ENCODE measurements at places on chromosomes 11 and 22.

GRCh38 chr11:46463701-46464421 is 72.3 kb upstream of the CHRM4 start:
- no peak for DNase-seq
- no peaks in the 10 kb centered on the region for H3K4me1 ChIP-seq
- H3K27ac ChIP-seq, result no peak overlapping the region
- peaks cover 5% of the 10 kb centered on the region for H3K36me3 ChIP-seq
- no peaks in the 10 kb centered on the region for H3K27me3 ChIP-seq
- no peak overlapping the region for H3K4me3 ChIP-seq

DNA sequence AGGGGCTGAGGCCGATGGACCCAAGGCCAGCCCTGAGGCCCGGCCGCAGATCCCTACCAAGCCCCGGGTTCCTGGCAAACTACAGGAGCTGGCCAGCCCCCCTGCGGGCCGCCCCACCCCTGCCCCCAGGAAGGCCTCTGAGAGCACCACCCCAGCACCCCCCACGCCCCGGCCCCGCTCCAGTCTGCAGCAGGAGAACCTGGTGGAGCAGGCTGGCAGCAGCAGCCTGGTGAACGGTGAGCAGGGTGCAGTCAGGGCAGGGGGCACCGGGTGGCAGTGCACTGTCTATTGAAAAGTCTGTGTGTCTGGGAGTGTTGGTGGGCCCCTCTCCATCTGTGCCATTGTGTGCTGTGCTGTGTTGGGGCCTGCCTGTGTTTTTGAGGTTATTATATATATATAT is 16.1 kb downstream of the MICALL1 start:
- H3K4me1 ChIP-seq, result no peaks in the 10 kb centered on the region
- peaks cover 10% of the 10 kb centered on the region for H3K36me3 ChIP-seq
- no peaks in the 10 kb centered on the region for H3K27me3 ChIP-seq

DNA sequence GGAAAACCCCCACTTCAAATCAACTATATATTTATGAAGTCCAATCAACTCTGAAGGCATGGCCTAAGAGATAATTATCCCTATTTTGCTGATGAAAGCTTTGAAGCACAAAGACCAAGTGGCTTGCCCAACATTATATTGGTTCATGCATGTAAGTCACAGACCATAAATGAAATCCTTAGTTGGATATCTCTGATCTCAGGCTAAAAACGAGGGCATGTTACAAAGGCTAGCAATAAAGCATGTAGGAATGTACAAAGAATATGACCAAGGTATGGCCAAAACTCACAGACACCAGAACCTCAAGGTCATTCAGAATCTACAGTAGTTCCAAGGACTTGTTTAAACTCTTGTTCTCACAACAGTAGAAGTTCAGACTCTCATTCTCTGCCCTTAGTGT is 100.2 kb upstream of the SESN3 start:
- no peak overlapping the region for H3K4me3 ChIP-seq
- no peaks in the 10 kb centered on the region for H3K27me3 ChIP-seq
- DNase-seq, result no peak

GRCh38 chr11:112160091-112160848 is 3.6 kb downstream of the IL18 start:
- no peak overlapping the region for H3K27ac ChIP-seq
- H3K4me3 ChIP-seq, result no peak overlapping the region
- DNase-seq, result no peak

DNA sequence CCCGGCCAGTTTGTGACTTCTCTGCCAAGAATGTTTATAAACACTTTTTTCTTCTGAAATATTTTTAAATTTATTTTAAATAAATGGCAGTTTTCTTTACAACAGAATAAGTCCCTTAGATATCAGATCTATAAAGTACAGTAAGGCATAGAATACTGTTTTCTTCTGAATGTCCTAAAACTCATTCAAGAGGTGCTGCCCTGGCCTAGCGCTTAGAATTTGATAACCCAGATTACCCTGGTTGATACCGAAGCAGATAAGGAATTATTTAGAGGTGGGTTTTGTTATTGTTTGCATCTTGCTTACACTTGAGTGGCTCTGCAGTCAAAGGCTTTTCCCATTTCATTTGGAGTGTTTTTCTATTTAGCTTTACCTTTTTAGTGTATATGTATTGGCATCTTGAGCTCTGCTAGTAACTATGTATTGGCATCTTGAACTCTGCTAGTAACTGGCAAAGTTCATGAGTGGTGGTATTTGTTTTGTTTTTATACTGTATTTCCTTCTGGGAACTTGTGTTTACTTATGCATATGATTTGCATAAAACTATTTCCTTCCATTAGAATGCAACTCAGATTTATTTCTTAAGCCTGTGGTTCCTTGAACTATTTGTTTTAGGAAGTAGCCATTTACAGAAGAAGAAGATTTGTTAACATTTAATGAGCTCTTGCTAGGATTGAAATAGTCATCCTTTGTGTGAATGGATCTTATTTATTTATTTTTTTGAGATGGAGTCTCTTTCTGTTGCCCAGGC is 1.2 kb downstream of the ACAD8 start:
- H3K36me3 ChIP-seq, result peaks cover 8% of the 10 kb centered on the region
- peak overlapping the region; percentile 97 for H3K4me3 ChIP-seq
- H3K27ac ChIP-seq, result no peak overlapping the region
- DNase-seq, result no peak
- H3K27me3 ChIP-seq, result no peaks in the 10 kb centered on the region

DNA sequence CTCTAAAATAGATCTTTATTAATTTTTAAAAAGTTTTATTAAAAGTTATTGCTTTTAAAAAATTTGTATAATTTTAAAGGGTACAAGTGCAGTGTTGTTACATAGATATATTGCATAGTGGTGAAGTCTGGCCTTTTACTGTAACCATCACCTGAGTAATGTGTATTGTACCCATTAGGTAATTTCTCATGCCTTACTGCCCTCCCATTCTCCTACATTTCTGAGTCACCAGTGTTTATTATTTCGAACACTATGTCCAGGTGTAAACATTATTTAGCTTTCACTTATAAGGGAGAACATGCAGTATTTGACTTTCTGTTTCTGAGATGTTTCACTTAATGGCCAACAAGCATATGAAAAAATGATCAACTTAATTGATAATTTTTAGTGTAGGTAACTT is 2.3 kb downstream of the OR51G1 start:
- no peak for DNase-seq
- no peak overlapping the region for H3K27ac ChIP-seq
- H3K27me3 ChIP-seq, result peaks cover 3% of the 10 kb centered on the region
- H3K36me3 ChIP-seq, result no peaks in the 10 kb centered on the region
- H3K4me1 ChIP-seq, result no peaks in the 10 kb centered on the region
- no peak overlapping the region for H3K4me3 ChIP-seq

- no peak for DNase-seq
- H3K4me3 ChIP-seq, result peak overlapping the region; percentile 63
- H3K27ac ChIP-seq, result peak overlapping the region; percentile 97
- no peaks in the 10 kb centered on the region for H3K27me3 ChIP-seq
Observed at GRCh38 chr11:67312187-67313021, 9.1 kb downstream of the SSH3 start.

GRCh38 chr11:30730011-30730410 is 143.9 kb upstream of the MPPED2 start:
- no peak overlapping the region for H3K4me3 ChIP-seq
- H3K36me3 ChIP-seq, result no peaks in the 10 kb centered on the region
- H3K27me3 ChIP-seq, result no peaks in the 10 kb centered on the region
- H3K27ac ChIP-seq, result no peak overlapping the region
- H3K4me1 ChIP-seq, result peaks cover 13% of the 10 kb centered on the region

- H3K27ac ChIP-seq, result peak overlapping the region; percentile 92
- peaks cover 12% of the 10 kb centered on the region for H3K4me1 ChIP-seq
- H3K27me3 ChIP-seq, result peaks cover 35% of the 10 kb centered on the region
- no peak for DNase-seq
- peak overlapping the region; percentile 97 for H3K4me3 ChIP-seq
- peaks cover 5% of the 10 kb centered on the region for H3K36me3 ChIP-seq
Observed at GRCh38 chr22:19143967-19144400, 467 bp downstream of the ESS2 start.

GRCh38 chr11:111463276-111463675 is 48.9 kb downstream of the BTG4 start:
- peaks cover 20% of the 10 kb centered on the region for H3K27me3 ChIP-seq
- no peak overlapping the region for H3K27ac ChIP-seq
- H3K36me3 ChIP-seq, result no peaks in the 10 kb centered on the region
- peak; percentile 48 for DNase-seq
- no peaks in the 10 kb centered on the region for H3K4me1 ChIP-seq
- H3K4me3 ChIP-seq, result no peak overlapping the region

- H3K4me3 ChIP-seq, result no peak overlapping the region
- no peaks in the 10 kb centered on the region for H3K27me3 ChIP-seq
- H3K36me3 ChIP-seq, result peaks cover 26% of the 10 kb centered on the region
- no peak for DNase-seq
- H3K27ac ChIP-seq, result no peak overlapping the region
Observed at GRCh38 chr11:34756591-34756990, 135.7 kb downstream of the EHF start.

GRCh38 chr22:30906946-30907345 is 61.6 kb downstream of the MORC2 start:
- DNase-seq, result peak; percentile 55
- H3K27ac ChIP-seq, result no peak overlapping the region
- H3K36me3 ChIP-seq, result peaks cover 18% of the 10 kb centered on the region
- no peaks in the 10 kb centered on the region for H3K27me3 ChIP-seq
- no peak overlapping the region for H3K4me3 ChIP-seq

- no peak overlapping the region for H3K27ac ChIP-seq
- no peaks in the 10 kb centered on the region for H3K27me3 ChIP-seq
- no peak overlapping the region for H3K4me3 ChIP-seq
- DNase-seq, result no peak
Observed at GRCh38 chr11:110519796-110520195, 90.0 kb downstream of the FDX1 start.

DNA sequence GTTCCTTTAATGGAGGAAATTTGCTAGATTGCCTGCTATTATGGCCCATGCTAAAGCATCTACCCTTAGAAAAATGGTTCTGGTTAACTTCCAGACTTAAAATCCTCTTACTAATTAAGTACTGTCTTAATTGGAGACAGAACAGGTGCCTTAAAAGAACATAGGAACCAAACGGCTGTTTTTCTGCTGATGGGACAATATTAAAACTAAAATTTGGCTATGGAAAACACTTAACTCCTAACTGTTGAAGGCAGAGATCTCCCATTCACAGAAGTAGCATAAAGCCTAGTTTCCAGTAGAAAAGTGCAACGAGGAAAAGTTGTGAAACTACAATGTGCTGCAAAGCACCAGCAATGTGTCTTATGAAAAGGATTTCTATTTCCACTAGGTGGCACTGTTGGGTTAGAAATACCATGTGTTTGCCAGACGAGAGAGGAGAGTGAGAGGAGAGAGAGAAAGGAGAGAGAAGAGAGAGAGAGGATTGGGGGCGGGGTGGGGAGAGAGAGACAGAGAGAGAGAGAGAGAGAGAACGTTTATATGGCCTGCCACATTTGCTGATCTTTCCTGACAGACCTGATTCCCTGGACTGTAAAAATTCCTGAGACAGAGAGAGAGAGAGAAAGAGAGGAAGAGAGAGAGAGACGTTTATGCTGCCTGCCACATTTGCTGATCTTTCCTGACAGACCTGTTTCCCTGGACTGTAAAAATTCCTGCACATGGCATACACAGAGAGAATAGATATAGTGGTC is 51.5 kb downstream of the FAM181B start:
- peaks cover 10% of the 10 kb centered on the region for H3K27me3 ChIP-seq
- peaks cover 5% of the 10 kb centered on the region for H3K36me3 ChIP-seq
- H3K4me1 ChIP-seq, result peaks cover 8% of the 10 kb centered on the region
- DNase-seq, result no peak

DNA sequence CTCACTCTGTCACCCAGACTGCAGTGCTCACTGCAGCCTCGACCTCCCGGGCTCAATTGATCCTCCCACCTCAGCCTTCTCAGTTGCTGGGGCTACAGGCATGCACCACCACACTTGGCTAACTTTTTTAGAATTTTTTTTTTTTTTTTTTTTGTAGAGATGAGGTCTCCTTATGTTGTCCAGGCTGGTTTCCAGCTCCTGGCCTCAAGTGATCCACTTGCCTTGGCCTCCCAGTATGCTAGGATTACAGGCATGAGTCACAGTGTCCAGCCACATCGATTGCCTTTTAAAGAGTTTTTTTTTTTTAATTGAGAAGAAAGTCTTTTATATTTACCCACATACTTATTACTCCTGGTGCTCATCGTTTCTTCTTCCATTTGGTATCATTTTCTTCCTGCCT is 30.0 kb downstream of the PARVG start:
- H3K4me3 ChIP-seq, result no peak overlapping the region
- peaks cover 11% of the 10 kb centered on the region for H3K4me1 ChIP-seq
- peaks cover 16% of the 10 kb centered on the region for H3K27me3 ChIP-seq
- no peak for DNase-seq

DNA sequence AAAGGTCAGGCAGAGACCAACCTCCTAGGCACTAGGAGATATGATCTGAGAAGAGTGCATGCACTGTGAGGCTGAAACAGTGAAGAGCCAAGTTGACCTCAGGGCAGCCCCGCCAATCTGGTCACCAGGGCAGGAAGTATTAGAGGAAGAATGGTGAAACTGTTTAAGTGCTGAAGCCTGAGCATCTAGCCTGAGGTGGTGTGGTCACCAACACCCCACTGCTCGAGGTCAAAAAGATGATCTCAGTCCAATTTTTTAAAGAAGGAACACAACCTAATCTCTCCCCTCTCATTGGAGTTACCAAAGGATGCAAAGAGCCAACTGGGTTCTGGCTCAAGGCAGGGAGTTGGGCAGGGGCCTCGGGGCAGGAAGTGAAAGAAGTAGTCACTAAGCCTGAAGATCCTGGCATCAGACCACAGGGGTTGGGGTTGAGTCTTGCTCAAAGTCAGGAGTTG is 4.0 kb downstream of the APBB1 start:
- H3K4me1 ChIP-seq, result peaks cover 9% of the 10 kb centered on the region
- DNase-seq, result no peak
- H3K36me3 ChIP-seq, result no peaks in the 10 kb centered on the region

DNA sequence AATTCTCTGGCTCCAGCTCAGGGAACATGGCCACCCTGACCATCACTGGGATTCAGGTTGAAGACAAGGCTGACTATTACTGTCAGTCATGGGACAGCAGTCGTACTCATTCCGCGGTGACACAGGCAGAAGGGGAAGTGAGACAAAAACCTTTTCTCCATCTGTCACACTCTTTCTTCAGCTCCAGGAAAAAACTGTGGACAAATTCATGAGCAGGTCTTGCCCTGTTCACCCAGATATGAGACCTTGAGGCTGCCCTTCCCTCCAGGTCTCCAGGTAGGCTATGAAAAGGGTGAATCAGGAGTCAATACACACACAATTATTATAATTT is 39.4 kb upstream of the GGTLC2 start:
- no peaks in the 10 kb centered on the region for H3K36me3 ChIP-seq
- no peak overlapping the region for H3K27ac ChIP-seq
- no peak for DNase-seq
- H3K4me1 ChIP-seq, result peaks cover 5% of the 10 kb centered on the region
- H3K27me3 ChIP-seq, result peaks cover 6% of the 10 kb centered on the region

GRCh38 chr11:2741377-2742131 is 41.8 kb upstream of the KCNQ1OT1 start:
- no peak for DNase-seq
- no peaks in the 10 kb centered on the region for H3K36me3 ChIP-seq
- H3K4me3 ChIP-seq, result no peak overlapping the region
- peaks cover 33% of the 10 kb centered on the region for H3K4me1 ChIP-seq

DNA sequence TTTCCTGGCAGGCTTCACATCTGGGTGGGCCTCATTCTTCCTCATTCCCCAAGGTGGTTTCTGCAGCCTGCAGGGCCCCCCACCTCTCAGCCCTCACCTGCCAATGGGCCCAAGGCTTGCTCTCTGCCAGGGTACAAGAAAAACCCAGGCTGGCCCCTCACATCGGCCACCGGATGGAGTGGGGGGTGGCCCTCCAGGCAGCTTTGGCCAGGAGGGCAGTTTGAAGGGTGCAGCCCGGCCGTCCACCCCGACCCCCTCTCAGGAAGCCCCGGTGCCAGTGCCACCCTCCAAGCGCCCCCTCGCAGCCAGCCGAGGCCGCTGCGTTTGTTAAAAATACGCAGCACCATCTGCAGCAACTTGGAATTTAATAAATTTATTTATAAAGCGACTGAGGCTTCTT is 196.7 kb downstream of the CTTN start:
- no peaks in the 10 kb centered on the region for H3K36me3 ChIP-seq
- no peak overlapping the region for H3K4me3 ChIP-seq
- no peak for DNase-seq
- H3K4me1 ChIP-seq, result peaks cover 13% of the 10 kb centered on the region
- H3K27me3 ChIP-seq, result no peaks in the 10 kb centered on the region

Data from type B pancreatic cell (in vitro differentiated cells).